ENCODE measurements at places on chromosomes 7 and 10. TPM values are rescaled to one million over a fixed set of nuclear protein-coding genes. Genes with fewer than 3 reads are reported as not detected.

DNA sequence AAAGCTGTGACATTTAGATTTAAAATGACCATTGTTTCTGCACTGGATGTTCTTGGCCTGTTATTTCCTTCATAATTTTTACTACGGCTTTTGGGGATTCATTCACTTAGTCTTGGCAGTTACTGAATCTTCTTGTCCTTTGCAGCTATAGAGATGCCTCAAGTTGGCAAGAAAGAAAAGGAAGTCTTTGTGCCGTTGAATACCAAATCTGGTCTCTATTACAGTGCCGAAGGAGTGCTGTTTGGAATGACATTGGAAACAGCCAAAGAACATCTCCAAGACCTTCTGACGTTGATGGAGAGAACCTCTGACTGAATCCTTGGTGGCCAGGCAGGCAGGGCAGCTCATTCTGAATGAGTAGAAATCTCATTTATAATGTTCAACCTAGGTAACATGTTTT, 54.3 kb upstream of the NRP1 start:
- H3K36me3 ChIP-seq: no peaks in the 10 kb centered on the region
- H3K27me3 ChIP-seq: no peaks in the 10 kb centered on the region
- no peak overlapping the region for H3K27ac ChIP-seq
- H3K4me1 ChIP-seq: peaks cover 1% of the 10 kb centered on the region

DNA sequence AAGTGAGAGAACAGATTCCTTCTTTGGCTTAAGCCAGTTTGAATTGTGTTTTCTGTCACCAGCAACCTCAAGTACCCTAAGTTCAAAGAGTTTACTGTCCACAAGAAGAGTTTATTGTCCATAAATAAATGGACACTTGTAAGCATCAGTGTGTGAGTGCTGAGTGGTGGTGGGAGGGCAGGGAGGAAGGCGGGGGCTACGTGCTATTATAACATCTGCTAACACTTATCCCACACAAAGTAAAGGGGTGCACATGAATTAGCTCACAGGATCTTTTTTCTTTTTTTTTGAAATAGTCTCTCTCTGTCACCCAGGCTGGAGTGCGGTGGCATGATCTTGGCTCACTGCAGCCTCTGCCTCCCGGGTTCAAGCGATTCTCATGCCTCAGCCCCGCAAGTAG, 87.2 kb downstream of the MICALL2 start:
- H3K27me3 ChIP-seq: peaks cover 69% of the 10 kb centered on the region
- no peak overlapping the region for H3K27ac ChIP-seq
- H3K4me1 ChIP-seq: no peaks in the 10 kb centered on the region
- DNase-seq: no peak
- H3K4me3 ChIP-seq: no peak overlapping the region

The EN2 gene
- not detected for total RNA-seq

DNA sequence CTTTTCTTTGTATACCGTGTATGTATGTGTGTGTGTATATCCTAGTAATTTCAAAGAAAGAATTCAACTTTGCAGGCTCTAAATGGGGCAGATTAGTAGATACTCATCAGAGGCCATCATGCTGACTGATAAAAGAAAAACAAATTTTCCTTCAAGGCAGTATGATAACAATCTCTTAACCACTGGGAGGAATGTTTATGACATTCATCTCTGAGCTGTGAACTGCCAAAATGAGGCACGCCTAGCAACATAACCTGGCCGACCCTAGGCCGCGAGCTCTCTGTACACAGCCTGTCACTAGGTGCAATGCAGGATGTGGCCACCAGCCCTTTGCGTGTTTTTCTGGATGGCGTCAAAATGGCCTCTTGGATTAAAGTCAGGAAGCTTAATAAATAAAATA, 343.7 kb upstream of the GALNT17 start:
- H3K27ac ChIP-seq: no peak overlapping the region
- DNase-seq: no peak
- H3K4me1 ChIP-seq: no peaks in the 10 kb centered on the region

The GBX1 gene
- total RNA-seq: not detected

The CPA5 gene
- not detected for total RNA-seq

The ENKUR gene
- not detected for total RNA-seq

The DNAJC2 gene
- 19.3 TPM for total RNA-seq

The FANK1 gene
- 13.3 TPM for total RNA-seq

DNA sequence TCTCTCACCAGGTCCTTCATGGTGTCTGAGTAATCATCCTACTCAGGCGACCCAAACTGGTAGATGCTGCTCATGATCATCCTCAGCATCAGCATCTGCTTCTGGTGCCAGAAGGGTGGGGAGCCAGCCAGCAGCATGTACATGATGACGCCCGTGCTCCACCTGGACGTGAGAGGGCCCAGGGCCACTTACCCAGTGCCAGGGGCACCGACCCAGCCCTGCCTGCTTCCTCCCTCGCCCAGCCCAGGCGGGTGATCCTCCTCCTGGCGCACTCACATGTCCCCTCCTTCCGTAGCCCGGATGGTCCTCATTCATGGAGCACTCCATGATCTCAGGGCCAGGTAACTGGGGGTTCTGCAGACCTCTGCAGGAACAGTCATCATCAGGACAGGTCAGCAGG, 764.8 kb upstream of the ZNF722 start:
- no peak for DNase-seq
- no peaks in the 10 kb centered on the region for H3K4me1 ChIP-seq

DNA sequence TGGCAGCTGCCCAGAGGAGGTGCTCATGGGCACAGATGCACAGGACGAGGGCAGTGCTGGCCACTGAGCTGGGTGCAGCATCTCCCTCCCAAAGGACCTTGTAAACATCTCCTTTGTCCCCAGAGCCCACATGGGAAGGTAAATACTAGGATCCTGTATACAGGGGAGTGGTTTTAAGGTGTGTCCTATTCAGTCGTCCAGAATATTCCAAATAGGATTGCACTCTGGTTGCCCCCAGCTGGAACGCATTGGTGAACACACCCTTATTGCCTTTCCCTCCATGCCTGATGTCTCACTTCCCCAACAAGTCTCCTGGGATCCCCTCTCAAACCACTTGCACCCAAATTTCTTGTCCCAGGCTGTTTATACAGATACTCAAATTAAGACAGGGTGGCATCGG, 152.0 kb upstream of the PCBD1 start:
- H3K36me3 ChIP-seq: no peaks in the 10 kb centered on the region
- H3K4me3 ChIP-seq: no peak overlapping the region
- H3K27ac ChIP-seq: no peak overlapping the region

DNA sequence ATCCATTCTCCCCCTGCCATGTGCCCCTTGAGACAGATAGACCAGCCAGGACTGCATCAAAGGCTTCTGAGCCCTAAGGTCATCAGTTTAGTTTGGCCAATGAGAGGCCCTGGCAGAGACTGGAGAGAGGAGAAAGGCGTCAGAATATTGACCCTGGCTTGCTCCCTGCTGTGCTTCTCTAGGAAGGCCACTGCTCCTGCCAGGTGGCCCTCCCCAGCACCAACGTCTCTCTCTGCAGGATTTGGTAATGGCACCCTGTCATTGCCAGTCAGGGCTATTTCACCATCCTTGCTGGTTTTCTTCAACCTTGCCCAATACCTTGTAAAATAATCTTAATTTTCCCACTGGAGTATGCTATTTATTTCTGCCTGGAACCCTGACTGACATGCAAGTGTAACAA, 38.8 kb upstream of the ZRANB1 start:
- H3K27me3 ChIP-seq: no peaks in the 10 kb centered on the region
- no peak overlapping the region for H3K27ac ChIP-seq
- DNase-seq: no peak

Data from GM23248 (cell line).